Stimulated activated CD4-positive, alpha-beta T cell treated with anti-CD3 and anti-CD28 coated beads, Interleukin-4, amount 100 ng/mL, for 4 hours (primary cell): ENCODE measurements at places on chromosomes 5 and 9.
A peak's percentile ranks its signal among the peaks of the same experiment; 100 is the strongest.

- no peak for DNase-seq
Observed at GRCh38 chr5:146441896-146442295, 5.2 kb upstream of the TCERG1 start.

GRCh38 chr5:55037046-55037771 lies 13.2 kb downstream of the GZMK start:
- peak; percentile 30 for DNase-seq

DNA sequence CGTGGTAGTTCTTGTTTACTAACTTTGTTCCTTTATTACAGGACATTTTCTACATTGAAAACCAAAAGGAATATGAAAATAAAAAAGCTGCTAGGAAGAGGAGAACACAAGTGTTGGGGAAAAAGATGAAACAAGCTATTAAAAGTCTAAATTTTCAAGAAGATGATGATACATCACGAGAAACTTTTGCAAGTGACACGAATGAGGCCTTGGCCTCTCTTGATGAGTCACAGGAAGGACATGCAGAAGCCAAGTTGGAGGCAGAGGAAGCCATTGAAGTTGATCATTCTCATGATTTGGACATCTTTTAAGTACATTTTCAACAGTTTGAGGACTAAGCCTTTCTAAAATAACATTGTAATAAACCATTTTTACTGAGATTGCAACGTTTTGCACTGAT lies 23.8 kb downstream of the PHAX start:
- no peak for DNase-seq

DNA sequence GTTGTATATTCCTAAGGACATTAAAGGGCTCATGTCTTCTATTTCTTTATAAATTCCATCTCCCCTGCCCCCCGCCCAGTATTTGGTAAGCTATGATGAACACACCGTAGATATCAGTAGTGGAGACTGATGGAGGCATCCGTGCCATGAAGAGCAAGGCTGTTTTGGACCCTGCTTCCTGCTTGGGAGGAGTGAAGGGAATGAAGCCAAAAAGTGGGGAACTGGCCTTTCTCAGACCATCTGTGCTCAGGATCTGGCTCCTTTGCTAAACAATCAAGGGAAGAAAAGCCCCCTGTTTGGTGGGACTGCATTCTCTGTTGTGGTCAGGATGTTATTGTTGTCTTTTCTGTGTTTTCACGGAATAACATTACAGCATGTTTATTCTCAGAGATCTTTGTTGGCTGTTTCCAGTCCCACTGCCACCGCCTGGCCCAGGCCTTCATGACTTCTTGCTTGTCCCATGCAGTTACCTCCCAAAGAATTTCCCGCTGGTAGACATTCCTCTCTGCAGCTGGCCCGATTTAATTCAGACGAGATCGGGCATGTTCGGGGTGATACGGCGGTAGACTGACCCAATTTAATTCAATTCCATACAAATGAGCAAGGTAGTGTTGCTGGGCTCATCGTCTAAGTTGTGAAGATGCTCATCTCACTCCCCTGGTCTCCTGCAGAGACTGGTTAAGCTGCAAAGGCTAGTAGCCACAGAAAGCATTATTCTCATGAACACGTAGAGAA lies 31.4 kb upstream of the ANKH start:
- no peak for DNase-seq

DNA sequence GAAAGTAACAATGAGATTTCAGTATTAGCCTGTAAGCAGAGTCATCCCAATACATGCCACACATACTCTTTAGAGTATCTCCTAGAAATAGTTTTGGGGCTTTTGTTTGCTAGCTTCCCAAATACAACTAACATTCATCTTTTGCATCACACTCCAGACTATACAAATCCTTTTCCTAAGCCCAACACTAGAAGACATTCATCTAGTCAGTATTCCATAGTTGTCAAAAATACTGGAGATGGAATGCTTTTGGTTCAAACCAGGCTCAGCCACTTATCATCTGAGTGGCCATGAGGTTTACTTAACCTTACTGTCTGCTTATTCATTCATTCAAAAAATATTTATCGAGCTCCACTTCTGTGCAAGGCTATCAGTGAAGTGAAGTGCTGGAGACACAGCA lies 205.1 kb upstream of the SGCD start:
- no peak for DNase-seq

DNA sequence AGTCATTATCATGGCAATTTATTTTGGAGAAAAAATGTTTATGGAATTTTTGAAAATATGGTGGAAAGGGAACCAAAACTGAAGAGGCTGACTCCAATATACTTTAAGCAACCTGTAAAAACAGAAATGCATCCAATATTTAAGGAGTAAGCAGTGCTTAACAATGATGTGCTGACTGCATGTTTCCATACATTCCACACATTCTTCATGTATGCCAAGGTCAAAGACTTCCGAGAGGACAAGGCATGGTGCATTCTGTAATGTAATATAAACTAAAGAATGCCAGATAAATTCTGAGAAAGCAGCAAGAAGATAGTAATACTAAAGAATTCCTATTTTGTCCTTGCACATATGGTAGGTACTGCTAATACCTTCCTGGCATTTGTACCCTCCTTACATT lies 2015.9 kb upstream of the CDH9 start:
- DNase-seq, result no peak

- DNase-seq, result no peak
Observed at GRCh38 chr5:132641241-132641723, 16.7 kb upstream of the IL13 start.

DNA sequence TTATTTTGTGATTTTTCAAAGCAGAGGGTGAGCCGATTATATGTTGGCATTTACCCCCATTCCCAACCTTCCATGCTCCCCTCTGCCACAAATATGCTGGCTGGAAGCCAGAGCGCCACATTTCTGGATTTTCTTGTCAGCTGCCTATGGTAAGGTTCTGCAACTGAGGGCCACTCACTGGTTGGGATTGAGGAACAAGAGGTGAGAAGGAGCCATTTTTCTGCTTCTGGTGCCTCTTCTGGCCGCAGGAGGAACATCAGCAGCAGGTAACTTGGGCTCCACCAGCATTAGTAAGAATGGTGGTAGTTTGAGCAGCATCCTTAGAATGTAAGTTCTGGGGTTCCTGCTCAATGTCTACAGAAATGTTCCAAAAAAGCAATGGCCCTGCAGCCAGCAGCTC lies 159.5 kb upstream of the MAST4 start:
- no peak for DNase-seq

DNA sequence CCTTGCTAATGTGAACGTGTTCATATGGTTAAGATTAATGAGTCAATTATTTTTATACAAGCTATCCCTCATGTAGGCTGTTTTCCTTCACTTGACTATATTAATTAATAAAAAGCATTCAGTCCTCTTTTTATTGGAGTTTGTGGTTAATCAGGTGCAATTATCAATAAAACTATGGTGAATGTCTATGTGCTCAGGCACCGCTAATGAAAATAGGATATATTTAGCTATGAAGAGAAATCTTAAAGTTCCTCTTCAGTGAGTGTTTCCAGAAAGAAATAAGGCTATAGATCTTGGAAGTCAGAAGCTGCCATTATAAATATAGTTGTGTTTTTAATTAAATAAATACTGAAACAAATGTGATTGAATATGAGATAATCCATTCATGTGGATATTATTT lies 422.1 kb downstream of the DMAC1 start:
- no peak for DNase-seq

DNA sequence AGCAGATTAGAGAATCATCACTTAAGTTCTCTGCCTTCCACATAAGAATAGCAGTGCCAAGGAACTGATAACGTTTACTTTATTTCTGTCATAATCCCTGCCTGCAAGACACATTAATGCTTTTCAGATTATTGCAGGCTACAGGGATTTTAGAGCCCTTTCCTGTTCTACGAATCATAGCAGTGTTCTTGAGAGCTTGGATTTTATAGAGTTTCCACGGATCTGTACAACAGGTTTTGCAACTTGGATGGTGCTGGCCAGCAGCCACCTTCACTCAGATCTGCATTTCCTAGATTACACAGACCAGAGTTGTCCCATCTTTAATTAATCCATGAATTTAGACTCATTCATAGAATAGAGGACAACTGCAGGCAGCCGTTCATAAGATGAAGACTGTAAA lies 38.1 kb downstream of the SLC12A2 start:
- DNase-seq, result no peak

DNA sequence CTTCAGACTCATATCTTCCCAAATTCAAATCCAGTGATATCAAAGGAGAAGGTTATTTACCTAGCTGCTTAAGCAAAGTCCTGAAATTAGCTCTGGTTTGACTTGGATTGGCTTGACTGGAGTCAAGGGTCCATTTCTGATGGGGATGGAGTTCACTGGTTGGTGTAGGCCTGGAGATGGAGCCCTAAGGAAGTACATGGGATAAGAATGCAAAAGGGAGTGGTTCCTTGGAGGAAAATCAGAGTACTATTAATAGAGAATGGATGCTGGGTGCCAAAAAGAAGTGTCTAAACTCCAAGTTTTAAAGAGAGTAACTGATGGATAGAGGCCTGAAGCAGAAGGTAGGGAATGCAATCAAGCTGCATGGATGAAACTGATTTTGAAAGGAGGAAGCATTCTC lies 13.8 kb downstream of the TXNDC8 start:
- no peak for DNase-seq

GRCh38 chr9:108386859-108387384 lies 468.9 kb downstream of the ACTL7B start:
- no peak for DNase-seq

DNA sequence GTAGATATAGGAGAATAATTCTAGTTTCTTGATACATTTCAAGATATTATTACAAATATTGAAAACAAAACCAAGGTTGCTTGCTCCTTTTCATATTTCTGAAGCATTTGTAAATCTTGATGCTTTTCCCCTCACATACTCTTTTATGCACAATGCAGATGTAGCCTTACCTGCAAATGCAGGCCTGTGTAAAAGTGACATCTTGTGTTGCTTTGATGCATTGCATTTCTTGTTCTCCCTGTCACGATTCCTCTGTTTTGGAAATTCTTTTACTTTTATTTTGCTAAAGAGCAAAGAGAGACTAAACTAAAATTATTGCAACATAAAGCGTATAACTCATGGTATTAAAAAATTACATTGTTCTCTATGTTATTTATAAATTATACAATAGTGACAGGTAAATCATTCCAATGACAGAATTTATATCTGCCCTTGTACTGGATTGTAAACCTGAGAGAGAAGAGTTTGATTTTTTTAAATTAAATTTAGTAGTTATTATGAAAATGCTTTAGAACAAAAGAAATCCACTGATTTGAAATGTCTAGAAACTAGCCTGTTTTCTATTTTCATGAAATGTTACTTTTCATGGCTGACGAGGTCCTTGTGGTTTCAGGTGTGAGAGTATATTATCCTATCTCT lies 970.0 kb downstream of the MAT2B start:
- no peak for DNase-seq

DNA sequence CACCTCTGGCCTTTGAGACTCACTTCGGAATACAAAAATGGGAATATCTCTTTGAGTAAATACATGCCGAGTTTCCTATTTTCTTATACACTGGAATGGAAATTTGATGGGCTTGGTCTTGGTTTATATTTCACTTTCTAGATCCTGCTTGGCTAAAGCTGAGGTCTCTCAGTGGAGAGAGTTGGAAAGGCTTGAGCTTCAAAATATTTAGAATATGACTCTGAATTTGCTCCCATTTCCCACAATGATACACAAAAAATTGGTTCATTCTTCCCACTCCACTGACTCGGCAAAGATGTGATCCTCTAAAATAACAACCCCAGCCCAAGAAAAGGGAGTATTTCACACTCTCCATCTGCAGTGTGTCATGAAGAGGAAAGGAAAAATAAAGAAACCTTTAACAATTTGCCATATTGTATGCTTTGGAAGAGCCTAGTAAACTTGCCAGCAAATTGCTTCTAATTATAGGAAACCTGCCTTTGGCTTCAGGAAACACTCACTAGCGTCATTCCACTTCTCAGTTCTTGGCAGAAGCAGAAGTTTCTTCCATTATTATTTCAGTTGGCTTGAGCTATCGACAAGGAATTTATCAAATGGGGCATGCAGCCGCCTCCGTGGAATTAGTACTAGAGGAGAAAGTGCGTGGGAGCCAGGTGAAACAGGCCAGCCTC lies 302.9 kb downstream of the NSG2 start:
- no peak for DNase-seq
